ENCODE measurements at places on chromosomes 5 and 9.

DNA sequence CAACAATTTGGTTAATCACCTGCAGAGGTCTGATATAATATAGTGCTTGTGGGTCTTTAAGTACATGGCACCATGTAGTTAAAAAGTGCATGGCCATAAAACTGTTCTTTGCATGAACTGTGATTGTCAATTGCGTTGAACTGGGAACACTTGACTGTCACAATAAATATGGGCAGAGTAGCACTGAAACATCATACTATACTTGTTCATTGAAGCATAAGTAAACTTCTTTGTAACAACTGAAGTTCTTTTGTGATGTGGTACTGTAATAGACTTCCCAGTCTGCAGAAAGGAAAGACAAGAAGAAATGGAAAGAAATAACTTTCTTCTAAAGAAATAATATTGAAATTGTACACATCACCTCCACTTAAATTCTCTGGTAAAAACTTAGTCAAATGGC is 9.8 kb upstream of the NTRK2 start:
- no peak for DNase-seq

- no peak for DNase-seq
Observed at GRCh38 chr5:136030252-136030651, 1.5 kb downstream of the TGFBI start.

GRCh38 chr5:88833371-88834130 is 49.4 kb downstream of the MEF2C start:
- peak; percentile 2 for DNase-seq

GRCh38 chr9:38724754-38725153 is 4.8 kb upstream of the FAM240B start:
- no peak for DNase-seq

- DNase-seq, result no peak
Observed at GRCh38 chr5:2695200-2695891, 56.1 kb downstream of the IRX2 start.

GRCh38 chr9:16445141-16445920 is 425.1 kb downstream of the BNC2 start:
- DNase-seq, result no peak

DNA sequence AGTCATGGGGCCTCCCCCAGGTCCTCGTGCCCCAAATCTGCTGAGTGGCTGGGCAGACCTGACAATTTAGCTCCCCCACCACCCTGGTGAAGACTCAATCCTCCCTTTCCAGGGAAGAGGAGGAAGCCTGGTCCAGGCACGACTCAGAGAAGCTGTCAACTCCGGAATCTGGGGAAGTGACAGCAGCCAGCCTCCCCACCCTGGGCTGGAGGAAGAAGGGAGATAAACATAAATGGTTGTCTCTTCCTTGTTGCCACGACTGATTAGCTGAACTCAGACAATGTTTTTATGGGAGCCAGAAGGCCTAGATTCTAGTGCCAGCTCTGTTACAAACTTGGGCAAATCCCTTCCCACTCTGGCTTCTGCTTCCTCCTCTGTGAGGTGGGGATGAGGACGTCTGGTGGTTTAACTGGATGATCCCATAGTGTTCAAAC is 15.4 kb downstream of the CCDC69 start:
- no peak for DNase-seq

GRCh38 chr5:10635257-10635866 is 71.5 kb downstream of the ANKRD33B start:
- peak; percentile 34 for DNase-seq

- no peak for DNase-seq
Observed at GRCh38 chr5:125928663-125929062, 494.5 kb upstream of the GRAMD2B start.

DNA sequence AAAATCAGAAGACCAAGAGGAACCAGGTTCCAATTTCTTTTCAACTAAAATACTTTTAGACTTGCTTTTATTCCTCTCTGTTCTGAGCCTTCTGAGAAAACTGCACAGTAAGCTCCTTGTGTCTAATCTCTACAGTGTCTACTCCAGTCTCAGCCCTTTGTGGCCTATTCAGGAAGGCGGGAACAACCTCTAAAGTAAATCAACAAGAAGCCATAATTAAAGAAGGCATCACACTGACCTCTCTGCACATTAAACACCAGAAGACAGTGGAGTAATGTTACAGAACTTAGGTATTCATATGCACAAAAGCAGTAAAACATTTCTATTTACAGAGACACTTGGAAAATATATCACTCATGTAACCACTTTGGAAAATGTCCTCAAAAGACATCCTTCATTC is 14.9 kb downstream of the XPA start:
- DNase-seq, result no peak

DNA sequence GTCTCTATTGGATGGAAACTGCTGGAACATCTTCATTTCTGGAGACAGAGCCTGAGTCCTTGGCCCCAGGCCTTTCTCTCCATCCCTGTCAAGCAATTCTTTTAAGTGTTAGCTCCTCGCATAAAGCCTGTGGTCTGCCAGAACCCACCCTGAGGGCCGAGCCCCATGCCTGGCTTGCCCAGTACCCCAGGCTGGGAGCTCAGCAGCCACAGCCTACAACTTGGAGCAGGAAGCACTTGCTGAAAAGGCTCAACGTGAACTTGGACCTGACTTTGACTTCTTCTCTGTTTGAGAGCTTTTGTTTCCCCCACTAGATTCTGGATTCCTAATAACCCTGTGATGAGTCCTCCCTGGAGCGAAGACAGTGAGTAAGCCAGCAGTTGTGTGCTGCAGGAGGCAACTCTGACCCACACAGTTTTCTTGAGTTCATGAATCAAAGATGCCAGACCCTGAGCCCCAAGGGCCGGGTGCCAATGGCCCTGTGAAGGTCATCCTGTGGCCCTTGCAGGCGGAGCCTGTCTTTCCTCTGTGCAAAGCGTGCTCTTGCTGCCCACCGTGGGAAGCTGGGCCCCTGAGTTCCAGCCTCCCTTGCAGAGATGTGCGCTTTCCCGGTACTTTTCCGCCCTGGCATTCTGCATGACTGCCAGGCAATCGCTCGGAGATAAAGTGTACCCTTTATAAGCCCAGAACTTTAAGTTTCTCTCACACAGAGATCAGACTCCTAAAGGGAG is 64.3 kb upstream of the RUFY1 start:
- DNase-seq, result no peak

- DNase-seq, result no peak
Observed at GRCh38 chr5:151902215-151902614, 22.4 kb downstream of the GLRA1 start.

- DNase-seq, result no peak
Observed at GRCh38 chr5:33212439-33212838, 228.3 kb upstream of the TARS1 start.
